ENCODE measurements at places on chromosomes 1 and 21. TPM values are rescaled to one million over a fixed set of nuclear protein-coding genes. Genes with fewer than 3 reads are reported as not detected.

GRCh38 chr1:52636721-52637695, 4.0 kb downstream of the SHISAL2A start:
- DNase-seq: no peak

DNA sequence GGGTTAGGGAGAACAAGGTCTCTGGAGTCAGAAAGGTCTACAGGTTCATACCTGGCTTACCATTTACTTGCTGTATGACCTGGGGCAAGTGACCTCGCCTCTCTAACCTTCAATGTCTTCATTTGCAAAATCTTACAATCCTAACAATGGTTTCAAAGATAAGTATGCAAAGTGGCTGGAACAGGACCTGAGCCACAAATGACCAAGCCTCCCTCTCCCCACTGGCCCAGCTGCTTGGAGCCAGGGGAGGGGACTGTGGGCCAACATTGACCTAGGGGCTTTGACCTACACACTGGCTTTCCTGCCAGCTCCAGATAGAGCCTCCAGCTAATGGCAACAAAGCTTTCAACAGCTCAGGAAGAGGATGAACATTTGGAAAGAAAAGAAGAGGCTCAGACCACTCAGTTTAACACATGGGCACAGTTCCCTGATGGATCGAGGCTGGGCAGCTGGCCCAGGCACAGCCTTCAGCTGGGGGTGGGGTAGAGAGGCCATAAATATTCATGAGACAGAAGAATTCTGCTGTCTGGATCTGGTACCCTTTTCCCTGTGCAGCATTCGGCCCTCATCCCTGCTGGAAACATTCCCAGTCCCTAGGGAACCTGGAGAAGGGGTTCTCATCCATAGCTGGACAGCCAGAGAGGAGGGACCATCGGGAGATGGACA, 12.9 kb downstream of the PTAFR start:
- DNase-seq: no peak

GRCh38 chr1:16451841-16452528, 11.5 kb downstream of the NECAP2 start:
- DNase-seq: no peak

- peak; percentile 15 for DNase-seq
These were observed 364.2 kb upstream of the VAMP3 start for GRCh38 chr1:7406641-7407543.

GRCh38 chr1:96515925-96516324, 205.7 kb upstream of the PTBP2 start:
- DNase-seq: no peak

GRCh38 chr21:42061195-42061985, 9.7 kb upstream of the UMODL1 start:
- DNase-seq: no peak

The ANGPTL3 gene
- total RNA-seq: not detected

The DCST1 gene
- total RNA-seq: 0.44 TPM
